ENCODE measurements at places on chromosomes 5 and 9.
A peak's percentile ranks its signal among the peaks of the same experiment; 100 is the strongest.

DNA sequence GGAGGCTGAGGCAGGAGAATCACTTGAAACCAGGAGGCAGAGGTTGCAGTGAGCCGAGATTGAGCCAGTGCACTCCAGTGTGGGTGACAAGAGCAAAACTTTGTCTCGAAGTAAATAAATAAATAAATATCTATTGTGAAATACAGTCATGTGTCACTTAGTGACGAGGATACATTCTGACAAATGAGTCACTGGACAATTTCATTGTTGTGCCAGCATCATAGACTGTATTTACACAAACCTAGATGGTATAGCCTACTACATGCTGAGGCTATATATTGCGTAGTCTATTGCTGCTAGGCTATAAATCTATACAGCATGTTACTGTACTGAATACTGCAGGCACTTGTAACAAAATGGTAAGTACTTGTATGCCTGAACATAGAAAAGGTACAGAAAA, 61.1 kb upstream of the CCL21 start:
- no peak for DNase-seq

DNA sequence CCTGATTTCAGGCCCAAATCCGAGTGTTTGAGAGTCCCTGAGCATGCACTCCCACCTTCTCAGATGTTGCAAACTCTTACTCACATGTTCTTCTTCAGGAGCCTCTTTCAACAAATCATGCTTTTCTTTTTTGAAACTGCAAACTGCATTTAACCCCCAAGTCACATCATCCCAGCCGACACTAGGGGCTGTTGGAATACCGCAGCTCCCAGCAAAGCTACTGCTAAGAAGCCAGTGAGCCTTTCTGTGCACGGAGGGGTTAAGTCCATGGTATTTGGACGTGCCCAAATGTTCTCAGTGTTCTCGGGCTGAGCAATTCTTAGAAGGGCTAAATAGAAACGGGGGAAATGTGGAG, 282.9 kb downstream of the NFIB start:
- no peak for DNase-seq

GRCh38 chr9:19992556-19992955, 203.7 kb upstream of the SLC24A2 start:
- no peak for DNase-seq

DNA sequence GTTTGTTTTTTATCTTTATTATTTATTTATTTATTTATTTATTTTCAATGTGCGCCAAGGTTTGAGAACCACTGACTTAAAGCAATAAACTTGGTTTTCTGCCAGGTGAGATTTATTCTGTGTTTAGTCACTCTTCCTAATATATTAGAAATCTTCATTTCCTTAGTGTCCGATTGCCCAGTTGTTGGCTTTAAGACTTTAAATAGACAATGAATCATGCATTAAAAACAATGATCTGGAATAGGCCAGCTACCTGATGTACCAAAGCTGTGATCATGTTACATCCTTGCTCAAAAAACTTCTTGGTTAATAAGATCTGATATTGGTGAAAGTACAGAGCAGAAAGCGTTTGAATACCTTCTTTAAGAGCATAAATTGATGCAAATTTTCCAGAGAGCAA, 52.1 kb upstream of the ERBIN start:
- DNase-seq, result no peak

GRCh38 chr9:1639166-1639565, 376.0 kb upstream of the SMARCA2 start:
- no peak for DNase-seq

- DNase-seq, result no peak
These were observed 94.1 kb upstream of the TRIM32 start for GRCh38 chr9:116592970-116593369.

DNA sequence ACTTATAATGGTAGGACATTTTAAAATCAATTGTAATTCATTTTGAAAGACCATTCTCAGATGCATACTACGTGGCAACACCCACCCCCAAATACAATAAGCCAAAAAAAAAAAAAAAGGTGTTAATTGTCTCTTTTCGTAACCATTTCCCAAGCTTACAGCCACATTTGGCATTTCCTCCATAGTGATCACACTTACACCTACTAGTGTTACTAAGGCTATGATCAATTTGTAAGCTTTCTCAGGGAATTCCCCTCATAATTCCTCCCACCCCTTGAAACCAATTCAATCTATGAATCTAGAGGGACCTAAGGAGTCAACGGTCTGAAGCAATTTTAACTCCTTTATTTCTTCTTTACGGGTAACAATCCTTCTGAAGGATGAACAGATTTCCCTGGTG, 40.1 kb downstream of the NR2F1 start:
- no peak for DNase-seq

DNA sequence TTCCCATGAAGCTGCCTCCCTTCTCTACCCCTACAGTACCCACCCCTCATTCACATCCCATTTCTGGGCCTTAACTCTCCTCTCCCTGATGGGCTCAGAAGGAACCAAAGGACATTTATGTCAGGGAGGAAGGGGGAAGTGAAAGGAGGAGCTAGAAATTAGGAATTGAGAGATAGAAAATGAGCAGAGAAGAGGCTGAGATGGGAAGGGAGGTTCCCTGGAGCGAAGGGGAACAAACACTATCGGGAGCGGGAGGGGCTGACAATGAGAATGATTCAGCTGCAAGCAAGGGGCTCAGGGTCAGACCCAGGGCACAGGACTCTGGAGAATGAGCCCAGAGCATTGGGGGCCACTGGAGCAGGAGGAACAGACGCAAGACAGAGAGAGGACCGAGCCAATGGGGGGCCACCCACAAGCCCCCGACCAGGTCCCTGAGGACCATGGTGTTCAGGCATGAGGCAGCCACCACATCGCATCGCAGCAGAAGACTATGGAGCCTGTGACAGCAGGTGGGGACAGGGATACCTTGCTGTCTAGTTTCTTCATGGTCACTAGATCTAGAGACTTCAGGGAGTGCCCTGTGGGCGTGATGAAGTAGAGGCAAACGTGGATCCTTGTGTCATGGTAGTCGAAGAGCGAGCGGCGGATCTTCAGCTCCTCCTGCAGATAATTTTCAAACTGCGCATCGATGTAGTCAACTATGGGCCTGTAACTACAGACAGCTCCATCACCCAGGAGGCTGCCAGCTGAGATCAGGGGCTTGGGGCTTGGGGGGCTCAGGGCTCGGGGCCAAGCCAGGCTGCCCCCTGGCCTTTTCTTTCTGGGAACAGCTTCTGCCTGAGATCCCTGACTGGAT, 13.6 kb downstream of the SEPTIN8 start:
- DNase-seq, result no peak

DNA sequence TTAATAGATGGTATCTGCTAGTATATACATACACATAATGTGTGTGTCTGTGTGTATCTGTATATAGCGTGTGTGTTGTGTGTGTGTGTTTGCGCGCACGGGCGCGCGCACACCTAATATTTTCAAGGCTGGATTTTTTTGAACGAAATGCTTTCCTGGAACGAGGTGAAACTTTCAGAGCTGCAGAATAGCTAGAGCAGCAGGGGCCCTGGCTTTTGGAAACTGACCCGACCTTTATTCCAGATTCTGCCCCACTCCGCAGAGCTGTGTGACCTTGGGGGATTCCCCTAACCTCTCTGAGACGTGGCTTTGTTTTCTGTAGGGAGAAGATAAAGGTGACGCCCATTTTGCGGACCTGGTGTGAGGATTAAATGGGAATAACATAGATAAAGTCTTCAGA, 757 bp downstream of the FXN start:
- peak; percentile 59 for DNase-seq

GRCh38 chr5:17172791-17173190, 44.6 kb upstream of the BASP1 start:
- no peak for DNase-seq

DNA sequence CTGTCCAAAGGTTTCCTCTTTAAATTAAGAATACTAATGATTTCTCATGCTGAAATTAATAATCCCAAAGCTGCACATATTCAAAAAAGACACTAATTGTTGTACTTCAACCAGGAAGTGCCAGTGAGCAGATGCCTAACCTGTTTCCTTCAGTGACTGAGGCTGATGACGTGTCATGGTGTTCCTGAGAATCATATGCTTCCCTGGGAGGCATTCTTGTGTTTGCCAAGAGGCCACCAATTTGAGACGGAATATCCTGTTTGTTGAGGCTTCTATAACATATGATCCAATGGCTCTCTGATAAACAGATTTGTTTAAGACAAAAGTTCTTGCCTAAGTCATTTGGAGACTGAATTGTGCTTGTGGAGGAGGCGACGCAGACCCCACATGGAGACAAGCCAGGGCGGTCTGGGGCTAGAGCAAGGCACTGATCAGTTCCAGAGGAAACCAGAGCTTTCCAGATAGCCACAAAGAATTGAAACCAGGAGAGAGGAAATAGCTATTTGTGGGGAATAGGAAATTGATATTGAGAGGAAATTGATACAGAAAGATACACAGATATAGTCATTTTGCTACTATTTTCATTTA, 66.4 kb upstream of the ZNF608 start:
- DNase-seq, result no peak

DNA sequence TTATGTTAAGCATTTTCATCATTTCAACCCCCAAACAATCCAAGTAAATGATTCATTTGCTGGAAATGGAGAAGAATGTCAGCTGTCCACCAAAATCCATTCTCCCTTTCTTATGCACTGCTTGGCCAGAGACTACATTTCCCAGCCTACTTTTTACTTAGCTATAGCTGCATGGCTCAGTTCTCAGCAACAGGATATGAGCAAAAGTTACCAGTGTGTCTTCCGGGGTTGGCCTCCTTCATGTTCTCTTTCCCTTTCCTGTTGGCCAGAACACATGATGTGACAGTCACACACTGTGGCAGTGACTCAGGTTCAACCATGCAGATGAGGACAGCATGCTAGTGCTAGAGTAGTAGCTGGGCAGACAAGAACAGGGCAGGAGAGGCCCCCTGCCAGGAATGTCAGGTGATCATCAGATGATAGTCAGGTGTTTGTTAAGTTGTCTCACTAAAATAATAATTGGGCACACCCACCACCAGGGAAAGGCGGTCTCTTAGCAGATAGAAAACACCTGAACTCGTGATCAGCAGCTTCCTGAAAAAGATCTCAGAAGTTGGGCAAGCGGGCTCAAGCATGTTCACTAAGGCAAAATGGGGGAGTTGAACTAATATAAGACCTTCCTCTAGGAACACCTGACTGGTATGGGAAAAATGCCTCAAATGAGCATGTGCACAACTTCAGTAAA, 12.2 kb downstream of the GPR150 start:
- no peak for DNase-seq

DNA sequence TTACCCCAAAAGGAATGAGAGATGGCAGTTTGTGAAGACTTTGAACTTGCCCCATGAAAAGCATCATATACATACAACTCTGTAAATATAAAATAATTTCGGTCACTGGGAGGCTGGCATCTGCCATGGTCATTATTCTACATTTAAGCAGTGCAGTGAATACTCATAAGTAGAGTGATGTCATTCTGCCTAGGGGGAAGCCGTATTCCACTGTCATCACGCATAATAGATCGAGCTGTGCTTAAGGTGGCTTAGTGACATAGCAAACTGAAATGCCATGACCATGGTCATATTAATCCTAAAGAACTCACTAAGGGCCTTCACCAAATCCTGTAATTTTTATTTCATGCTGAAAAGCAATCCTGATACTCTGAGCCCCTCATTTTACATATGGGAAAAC, 42.4 kb upstream of the NR4A3 start:
- no peak for DNase-seq

GRCh38 chr9:124000161-124000783, 11.3 kb upstream of the LHX2 start:
- DNase-seq, result no peak

DNA sequence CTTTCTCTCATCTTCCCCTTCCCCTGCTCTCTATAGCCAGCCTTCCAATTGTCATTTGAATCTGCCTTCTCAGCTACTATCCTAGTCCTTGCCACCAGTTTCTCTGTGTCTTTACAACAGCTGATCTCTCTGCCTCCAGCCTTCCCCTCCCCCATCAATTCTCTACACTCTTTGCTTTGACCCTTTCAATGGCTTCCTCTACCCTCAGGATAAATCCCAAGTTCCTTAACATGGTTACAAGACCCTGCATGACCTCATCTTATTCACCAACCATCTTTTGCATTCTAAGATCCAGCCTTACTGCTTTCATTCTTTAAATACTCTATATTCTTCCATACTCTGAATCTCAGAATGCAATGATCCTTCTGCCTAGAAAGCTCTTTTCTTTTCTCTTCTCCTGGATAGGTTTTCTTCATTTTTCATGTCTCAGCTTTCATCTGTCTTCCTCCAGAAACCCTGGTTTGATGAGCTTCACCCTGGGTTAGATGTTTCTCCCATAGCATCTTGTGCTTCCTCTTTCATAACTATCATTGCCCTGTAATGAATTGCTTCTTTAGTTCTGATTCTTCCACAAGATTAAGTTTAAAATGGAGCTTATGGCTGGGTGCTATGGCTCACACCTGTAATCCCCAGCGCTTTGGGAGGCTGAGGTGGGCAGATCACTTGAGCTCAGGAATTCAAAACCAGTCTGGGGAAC, 58.6 kb upstream of the ZSWIM6 start:
- DNase-seq, result no peak

- DNase-seq, result no peak
These were observed at the start of gene IL31RA for GRCh38 chr5:55850839-55851674. TSS of gene IL31RA (plus strand) at chr5:55851357. CDS start at chr5:55851571, 214 bp downstream.

- no peak for DNase-seq
These were observed 11.8 kb downstream of the DBH start for GRCh38 chr9:133647765-133648469.

DNA sequence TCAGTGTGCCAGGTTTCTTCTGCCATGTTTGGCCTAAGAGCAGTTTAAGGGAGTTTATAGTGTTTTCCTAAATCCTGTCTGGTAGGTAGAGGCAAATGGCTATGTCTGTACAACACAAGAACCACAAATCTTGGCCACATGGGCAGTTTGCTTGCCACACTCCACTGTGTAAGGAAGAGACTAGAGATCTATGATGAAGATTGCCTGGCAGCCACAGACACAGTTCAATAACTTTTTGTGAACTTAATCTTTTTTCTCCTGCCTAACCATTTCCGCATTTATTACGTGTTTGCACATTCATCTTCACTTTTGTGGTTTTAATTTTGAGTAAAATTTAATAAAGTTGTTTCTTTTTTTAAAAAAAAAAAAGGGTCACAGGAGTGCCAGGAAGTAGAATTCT, 5.8 kb downstream of the MFAP3 start:
- no peak for DNase-seq

GRCh38 chr9:18482371-18482770, 8.4 kb downstream of the ADAMTSL1 start:
- DNase-seq, result no peak

DNA sequence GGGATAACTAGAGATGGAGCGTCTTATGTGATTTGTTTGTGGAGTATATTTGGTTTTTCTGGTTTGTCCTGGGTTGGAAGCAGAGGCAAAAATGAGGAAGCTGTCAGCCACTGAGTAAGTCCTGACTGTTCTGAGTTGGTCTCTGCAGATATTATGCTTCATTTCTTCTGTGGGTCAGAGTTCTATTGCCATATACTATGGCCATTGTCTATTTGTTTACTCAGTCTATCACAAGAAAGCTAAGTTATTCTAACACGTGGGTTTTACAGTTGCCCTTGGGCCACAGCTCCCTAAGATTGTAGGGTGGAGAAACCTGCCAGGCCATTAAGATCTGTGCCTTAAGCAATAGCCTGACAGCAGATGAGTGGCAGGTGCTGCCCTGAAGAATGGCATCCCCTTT, 3.0 kb upstream of the CTSV start:
- DNase-seq, result no peak
